ENCODE measurements at places on chromosomes 4 and X.

DNA sequence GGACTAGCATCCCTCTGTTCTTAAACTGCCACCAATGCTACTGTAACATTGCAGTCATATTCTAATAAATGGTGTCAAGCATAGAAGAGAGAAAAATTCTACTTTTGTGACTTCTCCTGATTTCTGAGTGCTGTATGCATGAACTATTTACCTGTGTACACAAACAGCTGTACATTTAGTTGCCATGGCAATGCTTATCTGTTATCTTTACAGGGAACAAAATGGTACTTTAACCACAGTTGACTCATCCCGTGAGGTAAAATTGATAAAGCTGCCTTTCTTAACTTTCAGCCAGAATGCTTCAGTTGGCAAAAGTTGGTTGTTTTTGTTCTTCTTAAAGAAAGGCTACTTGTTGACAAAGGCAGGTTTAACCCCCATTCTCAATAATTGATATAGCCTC lies 587.5 kb upstream of the MAGEB2 start:
- no peak for DNase-seq

GRCh38 chr4:172245516-172245915 lies 432.3 kb downstream of the GALNTL6 start:
- no peak for DNase-seq

DNA sequence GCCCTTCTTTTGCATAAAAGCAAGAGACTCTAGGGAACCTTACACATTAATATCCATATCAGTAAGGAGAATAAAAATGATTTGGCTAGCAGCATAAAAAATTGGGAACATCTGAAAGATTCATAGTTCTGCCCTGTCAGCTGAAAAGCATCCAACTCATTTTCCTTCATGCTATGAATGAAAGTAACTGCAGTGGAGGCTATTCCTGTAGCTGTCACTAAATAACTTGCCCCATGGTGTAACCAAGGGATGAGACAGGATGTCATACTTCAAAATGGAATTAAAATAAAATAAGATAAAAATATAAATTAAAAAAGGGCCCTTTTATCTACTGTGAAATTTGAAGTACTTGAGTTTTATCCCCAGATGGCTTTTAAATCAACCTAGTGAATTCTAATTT lies 878.8 kb downstream of the C4orf33 start:
- no peak for DNase-seq

DNA sequence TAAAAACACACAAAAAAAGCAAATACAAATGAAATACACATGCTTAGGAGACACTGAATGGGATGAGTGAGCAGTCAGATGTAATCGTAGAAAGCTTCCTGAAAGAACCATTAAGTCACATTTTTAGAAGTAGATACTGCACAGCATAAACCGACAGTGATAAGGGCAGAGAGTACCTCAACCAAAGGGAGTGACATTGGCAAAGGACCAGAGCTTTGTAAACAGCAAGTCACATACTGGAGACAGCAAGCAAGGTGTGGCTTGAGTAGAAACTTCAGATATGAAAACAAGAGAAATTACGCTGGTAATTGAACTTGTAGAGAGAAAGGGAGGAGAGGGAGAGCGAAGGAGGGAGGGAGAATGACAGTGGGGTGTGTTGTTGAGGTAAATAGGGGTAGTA lies 92.0 kb downstream of the CHRDL1 start:
- no peak for DNase-seq

DNA sequence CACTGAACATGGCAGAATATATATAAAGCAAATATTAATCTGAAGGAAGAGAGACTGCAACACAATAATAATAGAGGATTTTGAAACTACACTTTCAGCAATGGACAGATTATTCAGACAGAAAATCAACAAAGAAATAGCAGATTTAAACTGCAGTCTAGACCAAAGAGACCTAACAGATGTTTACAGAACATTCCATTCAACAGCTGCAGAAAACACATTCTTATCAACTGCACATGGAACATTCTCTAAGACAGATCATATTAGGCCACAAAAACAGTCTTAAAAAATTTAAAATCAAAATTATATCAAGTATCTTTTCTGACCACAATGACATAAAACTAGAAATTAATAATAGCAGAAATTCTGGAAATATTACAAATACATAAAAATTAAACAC lies 27.1 kb downstream of the CENPE start:
- no peak for DNase-seq

DNA sequence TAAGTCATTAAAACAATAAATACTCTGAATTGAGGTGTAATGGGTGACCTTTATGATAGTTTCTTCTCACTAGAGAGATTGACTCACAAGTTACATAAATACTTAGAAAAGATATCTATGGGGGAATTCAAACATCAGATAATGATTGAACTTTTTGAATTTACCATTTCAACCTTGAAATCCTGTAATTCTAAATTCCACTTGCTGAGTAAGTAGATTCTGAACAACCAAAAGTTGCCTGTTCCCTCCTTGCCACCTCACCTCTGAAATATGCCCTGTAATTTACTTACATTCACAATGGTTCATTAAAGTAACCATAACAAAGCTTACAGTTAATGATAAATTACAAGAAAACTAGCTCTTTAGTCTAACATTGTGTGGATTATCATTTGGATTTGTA lies 43.3 kb upstream of the SLC39A8 start:
- DNase-seq = no peak

DNA sequence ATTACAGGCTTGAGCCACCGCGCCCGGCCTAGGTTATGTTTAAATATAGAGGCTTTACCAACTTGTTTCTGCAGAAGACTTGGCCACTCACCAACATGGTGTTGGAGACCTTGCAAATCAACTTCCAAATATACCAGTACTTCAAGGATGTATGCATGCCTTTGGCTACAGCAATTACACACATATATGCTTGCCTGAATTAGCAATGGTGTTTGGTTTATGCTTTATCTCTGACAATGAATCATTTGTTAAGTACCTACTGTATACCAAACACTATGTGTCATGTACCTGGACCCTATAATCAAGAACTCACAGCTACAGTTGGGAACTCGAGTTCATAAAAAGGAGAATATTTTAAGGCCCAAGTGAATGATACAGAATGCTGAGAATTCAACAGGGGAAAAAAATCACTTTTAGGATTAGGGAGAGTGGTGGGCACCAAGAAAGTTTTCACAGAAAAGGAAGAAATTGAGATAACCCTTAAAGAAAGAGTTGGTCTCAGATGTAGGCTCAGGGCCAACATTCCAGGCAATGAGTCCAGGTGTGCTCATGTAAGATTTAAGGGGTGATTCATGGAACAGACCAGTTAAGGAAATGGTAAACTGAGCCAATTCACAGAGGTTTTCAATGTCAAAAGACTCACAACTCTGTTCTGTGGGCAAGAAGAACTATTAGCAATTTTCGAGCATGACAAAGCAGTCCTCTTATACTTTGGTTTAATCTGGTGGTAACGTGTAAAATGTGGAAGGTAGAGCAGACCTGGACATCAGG lies 98.9 kb downstream of the BCOR start:
- no peak for DNase-seq

DNA sequence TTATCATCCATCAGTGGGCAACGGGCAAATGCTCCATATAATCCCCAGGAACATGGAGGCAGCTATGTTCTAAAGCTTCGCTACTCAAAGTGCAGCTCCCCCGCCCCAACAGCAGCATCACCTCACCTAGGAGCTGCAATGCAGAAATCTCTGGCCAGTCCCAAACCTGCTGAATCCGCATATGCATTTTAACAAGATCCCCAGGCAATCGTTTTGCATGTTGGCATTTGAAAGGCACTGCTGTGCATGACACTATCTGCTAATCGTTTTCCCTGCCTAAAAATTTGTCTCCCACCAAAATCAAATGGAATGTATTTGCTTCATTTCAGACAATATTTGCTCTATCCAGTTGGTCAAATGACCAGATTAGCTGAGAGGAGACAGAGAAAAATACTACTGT lies 15.2 kb downstream of the ADGRG2 start:
- no peak for DNase-seq

DNA sequence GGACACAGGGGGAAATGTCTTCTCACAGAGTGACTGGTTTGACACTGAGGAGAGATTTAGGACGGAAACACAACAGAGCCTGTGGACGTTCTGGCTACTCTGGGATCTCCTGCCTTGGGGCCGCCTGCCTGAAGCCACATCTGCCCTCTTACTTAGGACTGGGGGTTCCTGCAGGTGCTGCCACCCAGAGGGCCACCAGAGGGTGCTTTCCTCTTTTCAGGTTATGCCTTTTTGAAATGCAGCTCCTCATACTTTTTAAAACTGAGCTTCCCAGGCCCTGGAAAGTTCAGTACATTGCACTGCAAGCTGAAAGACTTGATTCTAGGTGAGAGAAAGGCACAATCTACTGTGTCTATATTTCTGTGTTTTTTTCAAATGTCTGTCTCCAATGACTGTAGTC lies 92.2 kb upstream of the PGRMC2 start:
- no peak for DNase-seq

GRCh38 chrX:18733287-18733686 lies 25.8 kb downstream of the PPEF1 start:
- no peak for DNase-seq

GRCh38 chr4:159252491-159252890 lies 149.6 kb downstream of the RAPGEF2 start:
- DNase-seq = no peak

- DNase-seq = no peak
Observed at GRCh38 chrX:17602245-17602644, 135.0 kb upstream of the SCML1 start.

GRCh38 chr4:108570993-108571569 lies 49.3 kb upstream of the RPL34 start:
- DNase-seq = no peak

DNA sequence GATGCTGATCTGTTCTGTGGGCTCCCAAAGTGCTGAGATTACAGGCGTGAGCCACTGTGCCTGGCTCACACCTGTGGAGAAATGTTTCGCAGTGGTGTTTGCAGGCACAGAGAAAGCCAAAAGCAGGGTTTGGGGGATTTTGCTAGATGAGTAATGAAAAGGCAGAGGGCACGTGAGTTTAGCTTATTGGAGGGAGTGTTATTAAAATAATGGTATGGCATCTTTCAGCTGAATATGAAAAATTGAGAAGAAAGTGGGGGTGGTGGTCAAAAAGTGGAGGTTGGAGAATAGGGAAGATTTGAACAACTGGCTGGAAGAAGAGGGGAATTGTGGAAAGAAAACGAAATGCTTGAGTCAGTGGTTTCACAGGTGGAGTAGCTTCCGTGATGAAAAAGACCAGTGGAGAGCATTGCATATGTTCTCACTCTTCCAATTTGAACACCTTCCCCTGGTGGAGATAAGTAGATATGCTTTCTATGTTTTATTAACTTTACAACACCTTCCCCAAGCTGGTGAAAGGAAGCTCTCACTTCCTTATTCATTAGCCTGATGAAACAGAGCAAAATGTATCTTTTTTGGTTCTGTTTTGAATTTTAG lies 1.1 kb upstream of the CHST7 start:
- no peak for DNase-seq

- no peak for DNase-seq
Observed at GRCh38 chr4:55343887-55344286, 2.2 kb upstream of the SRD5A3 start.

DNA sequence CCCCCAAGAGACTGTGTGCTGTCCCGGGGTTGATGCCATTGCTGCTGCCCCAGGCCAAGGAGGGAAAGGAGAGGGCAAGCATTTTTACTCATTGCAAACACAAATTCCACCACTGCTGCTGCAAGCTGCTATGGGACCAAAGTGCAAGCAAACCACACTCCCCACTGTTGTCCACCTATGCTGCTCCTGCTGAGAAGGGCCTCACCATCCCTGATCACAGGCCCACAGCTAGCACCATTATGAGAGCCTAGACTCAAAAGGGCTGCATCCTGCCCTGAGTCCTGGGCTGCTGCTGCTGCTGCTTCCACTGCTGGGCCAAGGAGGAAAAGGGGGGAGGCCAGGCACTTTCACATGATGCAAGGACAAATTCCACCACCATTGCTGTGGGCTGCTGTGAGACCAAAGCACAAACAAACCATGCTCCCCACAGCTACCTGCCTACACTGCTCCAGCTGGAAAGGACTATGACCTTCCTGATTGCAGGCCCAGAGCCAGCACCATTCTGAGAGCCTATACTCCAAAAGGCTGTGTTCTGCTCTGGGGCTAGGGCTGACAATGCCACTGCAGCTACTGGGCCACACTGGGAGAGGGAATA lies 218.2 kb upstream of the ZCCHC13 start:
- no peak for DNase-seq

DNA sequence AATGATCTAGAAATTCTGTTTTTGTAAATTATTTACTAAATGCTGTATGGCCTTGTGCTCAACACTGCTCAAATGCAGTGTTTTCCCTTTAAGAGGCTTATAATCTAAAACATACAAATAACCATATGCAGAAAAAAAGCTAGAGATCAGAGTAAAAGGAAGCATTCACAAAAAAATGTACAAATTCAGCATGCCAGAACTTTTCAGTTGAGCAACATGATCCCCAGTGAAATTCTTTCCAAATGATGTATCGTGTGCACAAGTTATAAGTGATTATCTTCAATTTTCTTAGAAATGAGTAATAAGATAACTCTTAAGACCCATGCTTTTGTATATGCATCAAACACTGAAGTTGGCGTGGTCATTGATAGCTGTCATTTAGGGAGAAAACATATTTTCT lies 5.0 kb downstream of the GPC3 start:
- no peak for DNase-seq

GRCh38 chrX:146921204-146921603 lies 106.7 kb upstream of the CXorf51A start:
- no peak for DNase-seq

- DNase-seq = no peak
Observed at GRCh38 chr4:37946503-37947179, 13.6 kb upstream of the PTTG2 start.

GRCh38 chr4:126727461-126727860 lies 905.3 kb upstream of the INTU start:
- no peak for DNase-seq

DNA sequence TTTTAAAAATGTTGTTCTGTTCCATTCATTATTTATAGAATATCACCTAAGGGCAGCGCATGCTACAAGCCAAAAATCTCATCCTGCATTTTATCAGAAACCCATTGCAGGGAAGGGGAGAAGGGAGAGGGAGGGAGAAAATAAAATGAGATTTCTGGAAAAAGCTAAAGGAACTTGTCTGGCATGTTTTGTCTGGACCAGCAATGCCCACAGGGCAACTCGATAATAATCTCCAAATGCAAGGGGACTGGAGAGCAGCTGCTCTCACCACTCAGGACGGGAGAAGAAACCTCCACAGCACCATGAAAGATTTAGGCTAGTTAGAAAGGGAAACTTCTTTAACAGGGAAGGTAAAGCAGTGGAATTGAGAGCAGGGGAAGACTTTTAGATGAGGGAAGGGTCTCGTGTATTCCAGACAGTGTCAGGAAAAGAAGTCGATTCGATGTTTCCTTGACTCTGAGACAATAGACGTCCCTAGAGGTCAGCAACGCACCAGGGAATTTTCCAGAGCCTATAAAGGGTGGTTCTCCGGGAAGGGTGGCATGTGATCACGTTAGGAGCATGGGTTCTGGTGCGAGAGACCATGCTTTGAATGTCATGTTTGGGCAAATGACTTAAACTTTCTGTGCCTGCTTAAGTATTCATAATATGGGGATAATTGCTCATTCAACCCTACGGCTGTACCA lies 132.2 kb upstream of the NDP start:
- no peak for DNase-seq

GRCh38 chr4:153166716-153167501 lies 37.3 kb upstream of the TRIM2 start:
- no peak for DNase-seq
